ENCODE measurements at places on chromosomes 5 and 9.

- DNase-seq = no peak
Observed at GRCh38 chr5:32038523-32038922, 135.6 kb downstream of the GOLPH3 start.

DNA sequence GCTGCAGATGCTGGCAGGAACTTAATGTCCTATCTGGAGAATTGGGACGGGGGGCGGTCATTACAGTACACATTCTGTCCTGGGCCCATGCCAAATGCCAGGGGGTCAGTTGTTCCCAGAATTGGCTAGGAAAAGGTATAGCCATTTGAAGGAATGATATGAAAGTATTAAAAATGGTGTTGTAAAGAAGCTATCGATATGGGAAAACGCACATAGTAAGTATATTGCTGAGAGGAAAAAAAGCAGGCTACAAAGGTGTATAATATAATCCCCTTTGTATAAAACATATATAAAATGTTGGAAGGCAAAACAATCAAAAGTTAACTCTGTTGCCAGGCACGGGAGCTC lies 450 bp upstream of the ARHGEF39 start:
- no peak for DNase-seq

GRCh38 chr5:139394123-139394653 lies 716 bp downstream of the PROB1 start:
- DNase-seq = no peak

DNA sequence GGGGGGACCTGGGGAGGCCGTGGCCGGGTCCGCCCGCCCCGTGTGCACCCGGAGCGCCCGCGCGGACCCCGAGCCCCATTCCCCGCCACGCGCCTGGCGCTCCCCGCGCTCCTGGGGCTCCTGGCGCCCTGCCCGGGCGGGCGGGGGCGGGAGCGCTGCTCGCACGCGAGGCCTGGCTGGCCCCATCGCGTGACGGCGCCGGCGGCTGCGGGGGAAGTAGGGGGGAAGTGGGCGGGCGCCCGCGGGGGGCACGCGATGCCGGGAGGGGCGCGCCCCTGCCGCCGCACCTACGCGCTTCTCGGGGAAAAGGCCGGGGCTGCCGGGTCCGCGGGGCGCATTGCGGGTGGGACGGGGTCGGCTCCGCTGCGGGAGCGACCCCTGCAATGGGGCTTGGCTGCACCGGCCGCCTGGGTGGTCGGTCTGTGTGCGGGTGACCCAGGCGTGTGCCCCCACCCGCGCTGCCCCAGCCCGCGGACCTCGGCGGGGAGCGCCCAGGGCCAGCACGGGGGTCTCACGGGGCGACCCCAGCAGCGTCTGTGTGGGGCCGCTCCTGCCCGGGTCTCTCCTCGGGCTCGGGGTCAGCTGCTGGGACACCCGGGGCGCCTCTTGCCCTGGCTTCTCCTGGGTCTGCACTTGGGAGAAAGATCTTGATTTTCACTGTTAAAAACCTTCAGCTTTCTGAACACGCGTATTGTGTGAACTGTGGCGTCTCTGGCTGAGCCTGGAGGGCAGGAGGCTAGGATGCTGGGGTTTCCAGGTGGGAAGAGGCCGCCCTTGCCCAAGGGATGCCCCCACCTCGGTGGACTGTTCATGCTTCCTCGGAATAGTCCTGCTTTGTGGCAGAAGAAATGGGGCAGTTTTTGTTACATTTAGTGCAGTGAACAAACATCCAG lies 52.4 kb downstream of the AHRR start:
- DNase-seq = peak; percentile 13

GRCh38 chr5:124399426-124399961 lies 346.9 kb downstream of the ZNF608 start:
- no peak for DNase-seq

- peak; percentile 82 for DNase-seq
Observed at GRCh38 chr5:39209924-39210323, 9.4 kb downstream of the FYB1 start.

Data from central memory CD8-positive, alpha-beta T cell (primary cell).